Glutamatergic neuron (in vitro differentiated cells): ENCODE measurements at places on chromosomes 12 and 14. TPM values are rescaled to one million over a fixed set of nuclear protein-coding genes. Genes with fewer than 3 reads are reported as not detected.

GRCh38 chr12:8697476-8698131, at the start of gene RIMKLB:
Gene RIMKLB, plus strand, starts transcription at chr12:8697991. Its CDS starts 15,876 bp downstream, at chr12:8713867.
- peak; percentile 85 for DNase-seq

DNA sequence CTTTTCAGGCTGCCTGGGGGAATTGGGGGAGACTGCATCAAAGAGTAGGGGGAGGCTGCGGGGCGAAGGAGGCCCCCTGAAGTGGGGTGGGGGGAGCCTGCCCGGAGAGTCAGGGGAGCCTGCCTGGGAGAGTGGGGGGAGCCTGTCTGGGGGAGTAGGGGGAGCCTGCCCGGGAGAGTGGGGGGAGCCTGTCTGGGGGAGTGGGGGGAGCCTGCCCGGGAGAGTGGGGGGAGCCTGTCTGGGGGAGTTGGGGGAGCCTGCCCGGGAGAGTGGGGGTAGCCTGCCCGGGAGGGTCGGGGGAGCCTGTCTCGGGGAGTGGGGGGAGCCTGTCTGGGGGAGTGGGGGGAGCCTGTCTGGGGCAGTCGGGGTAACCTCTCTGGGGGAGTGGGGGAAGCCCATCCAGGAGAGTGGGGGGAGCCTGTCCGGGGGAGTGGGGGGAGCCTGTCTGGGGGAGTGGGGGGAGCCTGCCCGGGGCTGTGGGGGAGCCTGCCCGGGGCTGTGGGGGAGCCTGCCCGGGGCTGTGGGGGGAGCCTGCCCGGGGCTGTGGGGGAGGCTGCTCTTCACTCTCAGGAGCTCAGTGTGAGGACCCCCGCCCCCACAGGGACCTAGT, 6.5 kb upstream of the DEGS2 start:
- DNase-seq = no peak

DNA sequence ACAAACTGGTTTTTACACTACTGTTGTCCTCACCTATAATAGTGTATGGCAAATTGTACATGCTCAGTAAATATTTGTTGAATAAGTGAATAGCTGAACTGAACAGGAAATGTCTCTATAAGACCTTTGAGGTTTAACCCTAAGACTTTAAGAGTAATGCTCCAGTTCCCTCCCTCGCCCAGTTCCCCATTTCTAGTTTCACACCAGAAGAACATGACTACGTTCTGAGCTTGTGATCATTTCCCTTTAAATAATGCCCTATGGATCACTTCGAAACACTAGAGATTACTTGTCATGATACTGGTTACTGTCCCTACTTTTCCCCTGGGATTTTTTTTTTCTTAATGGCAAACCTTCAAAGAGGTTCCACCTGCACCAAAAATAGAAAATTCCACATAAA, 69.3 kb downstream of the PRKD1 start:
- DNase-seq = no peak

COX8C gene
- not detected for total RNA-seq

- DNase-seq = peak; percentile 4
Measured at GRCh38 chr12:131090274-131091210, 136.8 kb downstream of the ADGRD1 start.

- DNase-seq = no peak
Measured at GRCh38 chr14:39762576-39763401, 330.6 kb upstream of the FBXO33 start.

DNA sequence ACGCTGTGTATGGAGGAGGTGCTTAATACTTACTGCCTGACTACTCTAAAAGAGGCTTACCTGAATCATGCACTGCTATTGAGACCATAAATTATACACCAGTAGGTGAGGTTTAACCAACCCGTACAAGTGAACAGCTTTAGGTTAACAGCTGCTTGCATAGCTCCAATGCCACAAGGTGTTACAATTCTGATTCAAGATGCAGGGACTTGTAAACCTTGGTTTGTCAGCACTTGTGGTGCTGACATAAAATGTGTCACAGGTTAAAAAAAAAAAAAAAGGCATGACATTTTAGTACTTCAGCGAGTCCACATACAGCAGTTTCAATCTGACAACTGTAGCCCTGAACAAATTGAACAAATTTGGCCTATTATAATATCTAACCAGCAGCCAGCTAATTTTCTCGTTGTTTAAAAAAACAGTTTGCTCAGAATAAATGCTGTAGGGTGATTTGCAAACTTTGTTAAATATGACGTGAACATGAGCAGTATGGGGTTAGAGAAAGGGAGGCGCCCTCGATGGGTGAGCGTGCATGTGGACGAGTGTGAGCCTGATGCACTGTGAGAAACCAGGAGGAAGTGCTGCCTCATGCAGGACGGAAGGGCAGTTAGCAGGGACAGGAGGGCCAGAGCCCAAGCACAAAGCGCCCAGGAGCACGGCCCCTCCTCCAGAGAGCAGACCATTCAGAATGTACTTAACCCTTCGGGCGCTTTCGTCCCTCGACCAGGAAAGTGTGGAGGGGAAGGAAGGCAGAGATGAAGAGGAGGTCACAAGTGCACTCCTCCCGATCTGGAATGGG, 44.7 kb downstream of the TCHP start:
- peak; percentile 73 for DNase-seq

KERA gene
- not detected for total RNA-seq

GRCh38 chr12:124211753-124212152, 83.1 kb upstream of the RFLNA start:
- no peak for DNase-seq

SLC25A47 gene
- total RNA-seq = not detected

DNA sequence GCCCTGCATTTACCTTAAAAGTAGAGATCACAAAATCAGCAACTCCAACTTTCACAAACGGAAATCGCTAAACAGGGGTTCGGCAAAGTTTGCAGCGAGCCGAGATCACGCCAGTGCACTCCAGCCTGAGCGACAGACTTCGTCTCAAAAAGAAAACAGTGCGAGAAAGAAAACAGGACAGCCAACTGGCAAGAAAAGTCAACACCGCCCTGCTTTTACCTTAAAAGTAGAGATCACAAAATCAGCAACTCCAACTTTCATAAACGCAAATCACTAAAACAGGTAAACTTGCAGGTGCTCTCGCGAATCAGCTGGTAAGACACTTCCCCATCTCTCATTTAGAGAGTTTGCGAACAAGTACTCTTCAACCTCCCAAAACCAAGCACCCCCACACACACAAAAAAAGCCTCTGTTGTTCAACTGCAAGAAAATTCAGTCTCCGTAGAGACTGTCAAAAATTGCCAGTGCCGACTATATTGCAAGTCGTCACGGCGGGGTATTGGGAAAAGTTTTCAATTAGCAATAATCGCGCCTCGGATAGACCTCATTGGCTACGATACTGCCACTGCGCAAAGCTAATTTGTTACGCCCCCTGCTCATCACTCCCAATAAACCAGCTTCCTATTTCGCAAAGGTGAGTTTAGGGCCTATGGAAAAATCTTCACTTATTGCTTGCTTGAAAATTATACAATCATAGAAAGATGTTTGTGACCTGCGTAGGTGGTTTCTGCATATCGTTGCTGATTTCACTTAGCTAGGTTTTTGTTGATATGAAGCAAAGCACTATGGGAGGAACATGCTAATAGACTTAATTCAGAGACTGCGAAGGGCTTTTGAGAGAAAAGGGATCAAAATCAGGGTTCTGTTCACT, at the start of gene RNU4-1:
TSS of gene RNU4-1 (minus strand) at position 577 of the 871 bp plus-strand sequence.
- peak; percentile 50 for DNase-seq

B4GALNT3 gene
- total RNA-seq = 3.3 TPM

TMED8 gene
- total RNA-seq = 9.8 TPM

GRCh38 chr12:10392394-10392930, 2.6 kb upstream of the KLRK1 start:
- DNase-seq = no peak

TMEM63C gene
- total RNA-seq = 39.9 TPM

STYK1 gene
- not detected for total RNA-seq

PAX9 gene
- not detected for total RNA-seq

DNA sequence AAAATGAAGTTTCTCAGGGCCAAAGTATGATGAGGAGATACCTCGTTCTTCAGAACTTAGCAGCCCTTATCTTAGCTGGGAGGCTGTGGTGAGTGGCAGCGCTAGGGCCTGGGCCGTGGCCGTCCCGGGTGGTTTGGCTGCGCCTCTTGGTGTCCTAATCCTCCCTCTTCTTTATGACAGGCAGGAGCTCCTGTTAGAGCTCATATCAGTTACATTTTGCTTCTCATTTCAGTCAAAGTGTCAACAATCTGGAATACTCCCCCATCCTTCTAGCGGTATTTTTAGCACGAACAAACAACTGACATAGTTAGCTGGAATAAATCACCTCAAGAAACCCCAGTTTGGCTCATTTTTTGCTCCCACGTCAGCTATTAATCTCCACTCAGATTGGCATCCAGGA, 188.8 kb downstream of the TTC7B start:
- no peak for DNase-seq

HOXC11 gene
- total RNA-seq = not detected

DNA sequence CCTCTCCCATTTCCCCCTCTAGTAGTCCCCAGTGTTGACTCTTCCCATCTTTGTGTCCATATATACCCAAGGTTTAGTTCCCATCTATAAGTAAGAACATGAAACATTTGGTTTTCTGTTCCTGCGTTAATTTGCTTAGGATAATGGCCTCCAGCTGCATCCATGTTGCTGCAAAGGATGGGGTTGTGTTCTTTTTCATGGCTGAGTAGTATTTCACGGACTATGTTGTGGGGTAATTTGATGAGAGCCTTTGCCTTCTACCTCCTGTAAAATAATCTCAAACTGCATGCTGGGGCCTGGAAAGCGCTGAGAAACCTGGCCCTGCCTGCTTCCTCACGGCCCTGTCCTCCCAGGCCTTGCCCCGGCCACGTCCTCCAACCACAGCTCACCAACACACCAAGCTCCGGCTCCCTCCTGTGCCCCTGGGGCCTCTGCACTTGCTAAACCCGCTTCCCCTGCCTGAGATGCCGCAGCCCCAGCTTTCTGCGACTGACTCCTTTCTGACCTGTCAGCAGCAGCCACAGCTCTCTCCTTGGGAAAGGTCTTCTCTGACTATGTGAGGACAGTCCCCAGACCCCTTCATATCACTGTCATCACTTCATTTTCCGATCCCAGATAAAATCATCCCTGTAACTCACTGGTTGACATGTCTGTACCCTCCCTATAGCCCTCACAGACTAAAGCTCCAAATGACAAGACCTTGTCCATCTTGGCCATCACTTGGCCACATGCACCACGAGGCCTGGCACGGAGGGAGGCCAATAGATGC, 19.8 kb downstream of the ITPK1 start:
- no peak for DNase-seq

DNA sequence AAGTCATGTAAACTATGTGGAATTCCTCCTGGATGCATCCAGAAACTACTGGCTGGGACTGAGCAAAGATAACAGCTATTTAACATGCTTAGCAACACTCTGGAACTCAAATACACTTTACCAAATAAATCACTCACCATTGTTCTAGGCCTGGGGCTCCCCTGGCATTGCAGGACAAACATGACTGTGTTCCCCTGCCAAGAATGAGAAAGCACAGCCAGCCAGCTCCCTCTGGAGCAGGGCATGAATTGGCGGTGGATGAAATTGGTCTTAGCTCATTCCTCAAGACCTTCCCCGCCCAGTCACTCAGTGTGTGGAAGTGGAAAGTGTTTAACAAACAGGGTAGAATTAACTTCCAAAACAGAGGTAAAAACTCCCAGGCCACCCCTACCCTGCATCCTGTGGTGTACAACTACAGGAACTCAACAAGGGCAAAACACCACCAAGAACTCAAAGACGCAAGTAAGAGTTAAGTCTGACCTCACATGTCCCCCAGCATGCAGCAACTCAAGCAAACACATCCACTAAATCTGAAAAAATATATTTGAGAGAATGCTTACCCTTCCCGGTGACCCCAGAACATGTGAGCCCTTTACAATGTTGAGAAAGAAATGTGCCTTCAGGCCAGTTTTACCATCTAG, 58.4 kb upstream of the BDKRB2 start:
- DNase-seq = no peak

- DNase-seq = peak; percentile 91
Measured at GRCh38 chr12:111313833-111314259, 55.0 kb downstream of the PHETA1 start.

ZNF839 gene
- total RNA-seq = 13.6 TPM

GRCh38 chr12:14689996-14690395, 6.4 kb downstream of the GUCY2C start:
- no peak for DNase-seq

FOXG1 gene
- not detected for total RNA-seq

TAS2R43 gene
- 1.5 TPM for total RNA-seq

TEX52 gene
- total RNA-seq = not detected

GPRC5D gene
- not detected for total RNA-seq

- no peak for DNase-seq
Measured at GRCh38 chr14:81751198-81751597, 217.5 kb upstream of the SEL1L start.

DNA sequence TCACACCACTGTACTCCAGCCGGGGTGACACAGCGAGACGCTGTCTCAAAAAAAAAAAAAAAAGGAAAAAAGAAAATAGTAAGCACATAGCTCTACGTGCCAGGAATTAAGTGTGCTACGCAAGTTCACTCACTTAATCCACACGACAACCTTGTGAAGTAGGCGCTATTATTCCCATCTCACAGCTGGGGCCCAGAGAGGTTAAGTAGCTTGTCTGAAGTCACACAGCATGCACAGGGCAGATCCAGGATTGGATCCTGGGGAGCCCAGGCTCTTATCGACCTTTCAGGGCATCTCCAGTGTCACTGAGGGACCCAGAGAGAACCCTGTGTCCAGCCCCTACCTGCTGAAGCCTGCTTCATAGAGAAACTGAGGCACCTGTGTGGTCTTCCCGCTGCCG, 11.9 kb downstream of the DHX37 start:
- DNase-seq = no peak

- no peak for DNase-seq
Measured at GRCh38 chr14:76710056-76711010, 50.9 kb upstream of the VASH1 start.

GRCh38 chr14:88231603-88232002, 91.5 kb downstream of the KCNK10 start:
- no peak for DNase-seq
